ENCODE measurements at places on chromosomes 6 and 20.

GRCh38 chr6:119445666-119446065, 96.1 kb upstream of the MAN1A1 start:
- DNase-seq = no peak

DNA sequence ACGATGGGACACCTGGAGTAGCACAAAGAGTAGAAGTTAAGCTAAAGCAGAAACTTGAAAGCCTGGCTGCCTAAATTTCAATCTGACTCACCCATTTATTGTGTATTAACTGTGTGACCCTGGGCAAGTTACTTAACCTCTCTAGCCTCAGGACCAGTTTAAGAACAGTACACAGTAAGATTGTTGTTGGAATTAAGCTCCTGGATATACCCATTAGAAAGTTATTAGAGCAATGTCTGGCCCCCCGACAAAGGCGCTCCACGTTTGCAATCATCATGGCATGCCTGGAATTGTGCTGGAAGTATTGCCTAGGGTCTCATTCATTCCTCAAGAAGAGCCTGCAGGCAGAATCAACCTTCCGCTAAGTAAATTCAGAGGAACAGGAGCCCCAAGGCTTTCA, 1.4 kb downstream of the SDC4 start:
- no peak for DNase-seq

- DNase-seq = no peak
Observed at GRCh38 chr6:74939151-74939708, 266.6 kb downstream of the COL12A1 start.

- DNase-seq = no peak
Observed at GRCh38 chr20:22324505-22324904, 259.9 kb downstream of the FOXA2 start.

GRCh38 chr6:14010275-14010674, 85.5 kb downstream of the RNF182 start:
- DNase-seq = no peak

GRCh38 chr20:63457737-63458136, 14.7 kb downstream of the KCNQ2 start:
- DNase-seq = peak; percentile 28

DNA sequence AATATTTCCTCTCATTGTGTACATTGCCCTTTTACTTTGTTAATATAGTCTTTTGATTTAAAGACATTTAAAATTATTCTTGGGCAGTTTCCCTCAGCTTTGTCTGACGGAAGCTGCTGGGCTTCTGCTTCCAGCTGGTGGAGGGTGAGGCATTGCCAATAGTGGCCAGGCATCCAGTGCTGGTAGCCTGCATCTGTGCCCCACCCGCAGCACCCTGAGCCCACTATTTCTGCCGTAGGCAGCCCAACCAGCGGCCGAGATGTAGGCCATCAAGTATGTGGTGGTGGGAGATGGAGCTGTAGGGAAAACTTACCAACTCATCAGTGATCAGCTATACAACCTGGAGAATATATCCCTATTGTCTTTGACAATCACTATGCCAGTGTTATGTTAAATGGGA, 226.0 kb upstream of the SYNCRIP start:
- no peak for DNase-seq

- no peak for DNase-seq
Observed at GRCh38 chr6:85041376-85041775, 277.0 kb upstream of the TBX18 start.

- DNase-seq = peak; percentile 46
Observed at GRCh38 chr6:2817903-2818443, 23.7 kb downstream of the SERPINB1 start.

- DNase-seq = no peak
Observed at GRCh38 chr6:13001927-13002326, 285.4 kb downstream of the PHACTR1 start.

- DNase-seq = no peak
Observed at GRCh38 chr6:128570680-128571063, 50.3 kb upstream of the PTPRK start.

DNA sequence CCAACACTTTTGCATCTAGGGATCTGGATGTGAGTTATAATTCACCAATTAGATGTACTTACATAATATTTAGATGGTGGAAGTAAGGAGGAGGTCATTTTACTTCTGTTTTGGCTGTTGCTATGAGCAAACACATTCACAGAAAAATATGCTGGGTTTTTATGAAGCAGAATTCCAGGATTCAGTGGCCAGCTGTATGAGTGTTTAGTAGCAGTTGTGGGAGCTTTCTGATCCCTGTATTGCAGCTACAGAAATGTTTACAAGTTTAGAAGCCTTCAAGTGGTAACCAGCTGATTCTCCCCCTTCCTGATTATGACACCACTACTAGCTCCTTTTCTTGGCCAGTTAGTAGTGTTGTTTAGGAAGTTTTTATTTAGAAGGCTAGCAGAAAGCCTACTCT, 177.0 kb downstream of the TENT5A start:
- peak; percentile 69 for DNase-seq

DNA sequence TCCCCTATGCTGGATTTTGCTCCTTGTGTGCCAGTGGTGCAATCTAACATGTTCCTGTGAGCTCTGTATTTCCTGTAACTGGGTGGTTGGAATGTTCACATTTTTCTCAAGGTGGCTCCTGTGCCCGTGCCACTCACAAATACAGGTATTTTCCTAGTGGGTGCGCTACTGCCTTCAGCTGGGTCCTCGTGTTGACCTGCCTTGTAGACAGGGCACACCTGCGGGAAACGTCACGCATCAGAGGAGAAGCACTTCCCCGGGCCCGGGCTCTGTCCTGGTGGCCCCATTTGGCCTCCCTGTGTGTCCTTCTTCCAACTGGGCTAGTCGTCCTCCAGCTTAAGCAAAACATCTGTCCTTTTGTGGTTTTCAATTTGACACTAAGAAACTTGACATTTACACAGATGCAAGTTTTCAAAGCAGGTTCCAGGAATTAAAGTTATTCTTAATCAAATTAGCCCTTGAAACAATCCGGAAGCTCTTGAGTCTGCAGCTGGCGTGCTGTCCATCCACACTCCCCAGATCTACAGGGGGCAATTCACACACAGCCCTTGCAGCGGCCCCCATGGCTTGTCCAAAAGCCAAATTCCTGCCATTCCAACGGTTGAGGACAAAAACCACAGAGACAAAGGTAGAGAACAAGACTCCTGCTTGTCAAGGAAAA, 275.1 kb downstream of the CDC5L start:
- DNase-seq = peak; percentile 91

DNA sequence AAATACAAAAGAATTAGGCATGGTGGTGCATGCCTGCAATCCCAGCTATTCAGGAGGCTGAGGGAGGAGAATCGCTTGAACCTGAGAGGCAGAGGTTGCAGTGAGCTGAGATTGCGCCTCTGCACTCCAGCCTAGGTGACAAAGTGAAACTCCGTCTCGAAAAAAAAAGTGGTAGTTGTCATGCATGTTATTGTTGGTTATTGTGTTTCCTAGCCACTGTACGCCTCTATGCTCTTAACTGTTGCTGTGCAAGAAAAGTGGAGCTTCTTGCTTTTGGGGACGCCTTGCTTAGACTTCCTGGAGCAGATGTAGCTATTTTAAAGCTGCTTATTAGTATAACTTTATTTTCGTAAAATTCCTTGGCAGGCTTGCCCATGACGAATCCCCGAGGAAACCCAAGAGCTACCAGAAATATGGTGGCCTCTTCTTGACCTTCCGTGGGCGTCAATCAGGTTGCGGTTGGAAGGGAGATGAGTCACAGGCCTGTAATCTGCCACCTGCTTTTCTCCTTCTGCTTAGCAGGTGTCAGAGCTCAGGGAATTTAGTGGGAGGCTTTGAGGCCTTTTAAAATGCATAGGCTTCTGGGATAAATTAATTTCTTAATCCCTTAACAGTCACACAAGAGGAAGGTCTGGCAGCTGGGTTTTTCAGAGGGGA, 17.3 kb downstream of the GABRR2 start:
- DNase-seq = peak; percentile 84

DNA sequence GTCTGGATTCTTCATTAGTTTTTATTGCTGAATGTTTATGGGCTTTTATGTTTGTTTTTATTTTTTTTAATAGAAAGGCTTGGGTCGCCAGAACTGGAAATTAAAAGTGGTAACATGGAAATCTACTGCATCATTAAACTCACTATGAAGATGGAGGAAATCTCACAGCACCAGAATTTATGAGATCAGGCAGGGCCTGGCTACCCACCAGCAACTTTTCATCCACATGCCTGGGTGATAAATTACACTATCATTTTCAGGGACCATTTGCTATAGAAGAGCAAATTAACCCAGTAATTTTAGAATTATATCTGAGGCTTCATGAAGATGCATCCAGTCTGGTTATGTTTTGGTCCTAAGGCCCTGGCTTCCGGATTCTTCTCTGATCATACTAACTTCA, 57.8 kb upstream of the PLCB4 start:
- no peak for DNase-seq

DNA sequence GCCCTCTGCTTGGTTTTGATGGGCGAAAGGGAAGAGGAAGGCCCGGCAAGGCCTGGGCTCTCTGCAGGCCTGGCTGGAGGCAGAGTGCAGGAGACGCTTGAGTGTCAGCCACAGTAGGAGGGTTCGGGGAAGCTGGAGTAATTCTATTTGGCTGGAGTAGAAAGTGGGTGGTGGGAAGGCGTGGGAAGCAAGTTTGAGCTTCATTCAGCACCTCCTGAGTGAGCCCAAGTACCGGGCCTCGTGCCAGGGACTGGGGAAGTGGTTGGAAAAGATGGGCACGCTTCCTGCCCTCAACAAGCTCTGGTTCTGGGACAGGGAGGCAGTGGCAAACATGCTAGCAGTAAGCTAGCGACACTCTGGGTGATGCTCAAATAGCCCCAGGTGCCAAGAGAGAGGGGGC, 72.5 kb downstream of the DLGAP4 start:
- no peak for DNase-seq

- DNase-seq = no peak
Observed at GRCh38 chr20:62043131-62043914, 22.4 kb downstream of the TAF4 start.

GRCh38 chr6:44255871-44256774, 1.2 kb downstream of the SLC35B2 start:
- DNase-seq = no peak

DNA sequence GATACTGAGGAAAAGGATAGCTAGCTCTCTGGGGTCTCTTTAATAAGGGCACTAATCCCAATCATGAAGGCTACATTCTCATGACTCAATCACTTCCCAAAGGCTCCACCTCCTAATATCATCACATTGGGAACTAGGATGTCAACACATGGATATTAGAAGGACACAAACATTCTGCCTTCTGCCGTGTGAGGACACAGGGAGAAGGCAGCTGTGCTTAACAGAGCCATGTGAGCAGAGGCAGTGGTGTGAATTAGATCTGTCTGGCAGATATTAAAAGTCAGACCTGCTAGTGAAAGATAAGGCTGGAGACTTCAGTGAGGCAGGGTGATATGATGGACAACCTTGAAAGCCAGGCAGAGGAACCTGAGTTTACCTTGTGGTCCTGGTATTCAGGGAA, 341.9 kb downstream of the ARHGAP18 start:
- DNase-seq = no peak

DNA sequence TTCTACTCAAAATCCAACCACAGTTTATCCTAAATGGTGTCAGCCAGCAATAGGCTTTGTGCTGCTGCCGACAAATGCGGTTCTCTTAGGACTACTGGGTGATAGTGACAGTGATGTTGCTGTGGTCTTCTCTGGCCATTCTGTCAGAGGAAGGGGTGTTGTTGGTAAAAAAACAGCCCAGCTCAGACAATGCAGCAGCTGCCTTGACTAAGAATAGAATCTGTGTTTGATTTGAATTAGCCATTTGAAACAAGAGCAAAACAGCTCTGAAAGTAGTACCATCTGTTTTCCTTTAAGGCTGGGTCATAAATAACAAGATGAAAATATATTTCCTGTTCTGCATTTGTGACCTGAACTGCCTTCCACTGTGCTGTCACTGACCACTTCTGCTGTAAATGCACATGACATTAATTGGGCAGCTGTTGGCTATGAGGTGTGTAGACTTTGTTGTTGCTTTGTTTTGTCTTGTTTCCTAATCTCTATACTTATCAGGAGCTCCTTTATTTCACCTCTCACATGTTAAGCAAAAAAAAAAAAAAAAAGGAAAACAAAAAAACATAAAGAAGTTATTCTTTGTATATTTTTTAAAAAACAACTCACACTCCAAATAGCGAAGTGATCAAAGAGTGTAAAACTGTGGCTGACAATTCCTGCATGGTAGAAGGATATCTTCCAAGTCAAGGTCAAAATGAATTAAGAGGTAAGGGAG, 497.8 kb upstream of the ARID1B start:
- DNase-seq = peak; percentile 0

- DNase-seq = no peak
Observed at GRCh38 chr6:84043555-84043954, 10.0 kb downstream of the MRAP2 start.

DNA sequence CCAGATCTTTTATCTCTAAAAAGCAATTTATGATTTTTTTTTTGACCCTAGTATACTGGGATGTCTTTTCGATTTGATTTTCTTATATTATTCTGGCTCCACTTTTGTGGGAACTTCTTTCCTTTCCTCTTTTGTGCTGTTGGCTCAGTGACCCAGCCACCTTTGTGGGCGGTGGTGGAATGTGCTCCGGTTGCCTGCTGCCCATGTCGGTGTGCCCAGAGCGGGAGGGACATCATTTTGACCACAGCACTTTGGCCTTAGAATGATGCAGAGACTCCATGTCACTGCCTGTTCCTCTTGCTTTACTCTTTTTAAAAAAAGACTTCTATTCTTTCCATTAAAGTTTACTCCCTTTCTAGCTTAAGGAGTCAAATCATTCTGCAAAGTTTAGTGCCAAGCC, 198.0 kb downstream of the FARS2 start:
- no peak for DNase-seq

- no peak for DNase-seq
Observed at GRCh38 chr6:90212274-90212673, 84.4 kb downstream of the BACH2 start.

DNA sequence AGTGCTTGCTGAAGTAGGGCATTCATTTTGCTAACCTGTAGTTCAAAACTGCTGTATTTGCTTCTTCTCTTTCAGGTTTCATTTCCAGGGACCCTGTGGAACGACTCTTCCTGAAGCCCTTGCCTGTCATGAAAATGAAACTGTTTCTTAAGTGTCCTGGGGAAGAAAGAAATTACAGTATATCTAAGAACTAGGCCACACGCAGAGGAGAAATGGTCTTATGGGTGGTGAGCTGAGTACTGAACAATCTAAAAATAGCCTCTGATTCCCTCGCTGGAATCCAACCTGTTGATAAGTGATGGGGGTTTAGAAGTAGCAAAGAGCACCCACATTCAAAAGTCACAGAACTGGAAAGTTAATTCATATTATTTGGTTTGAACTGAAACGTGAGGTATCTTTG, 3.4 kb upstream of the NOL7 start:
- DNase-seq = no peak
